ENCODE measurements at places on chromosomes 5 and 9.

- DNase-seq = no peak
These were observed 87.4 kb upstream of the PCA3 start for GRCh38 chr9:76676857-76677256.

DNA sequence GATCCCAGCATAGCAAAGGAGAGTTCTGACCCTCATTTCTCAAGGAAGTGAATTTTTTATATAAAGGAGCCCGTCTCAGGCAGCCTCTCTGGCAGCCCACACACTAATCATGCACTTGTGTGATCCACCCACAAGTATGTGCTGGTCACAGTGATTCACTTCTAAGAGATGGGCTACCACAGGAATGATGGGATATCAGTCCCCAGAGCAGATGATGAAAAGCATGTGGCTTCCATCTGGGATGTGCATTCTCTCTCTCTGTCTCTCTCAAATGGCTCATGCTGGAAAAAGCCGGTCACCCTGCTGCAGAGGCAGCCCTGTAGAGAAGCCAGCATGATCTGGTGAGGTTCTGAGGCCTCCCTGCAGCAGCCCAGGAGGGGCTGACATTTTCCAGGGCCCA lies 74.2 kb upstream of the ADCY2 start:
- no peak for DNase-seq

GRCh38 chr5:161105525-161105924 lies 253.5 kb upstream of the ATP10B start:
- peak; percentile 55 for DNase-seq

GRCh38 chr5:109690242-109690974 lies 681 bp downstream of the MAN2A1 start:
- DNase-seq = no peak

DNA sequence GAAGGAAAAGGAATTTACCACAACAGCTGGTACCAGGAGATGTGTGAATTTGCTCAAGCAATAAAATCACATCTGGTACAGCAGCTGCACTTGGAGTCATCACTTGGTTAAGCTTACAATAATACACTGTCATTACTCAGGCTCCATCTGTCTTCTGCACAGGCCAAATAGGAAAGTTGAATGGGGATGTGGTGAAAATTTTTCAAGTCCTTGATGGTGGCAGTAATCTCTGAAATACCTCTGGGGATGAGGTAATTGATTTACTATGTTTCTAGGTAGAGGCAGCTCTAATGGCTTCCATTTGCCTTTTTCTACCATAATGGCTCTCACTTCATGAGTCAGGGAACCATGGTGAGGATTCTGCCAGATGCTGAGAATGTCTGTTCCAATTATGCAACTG lies 206.8 kb upstream of the ATP10B start:
- DNase-seq = no peak

GRCh38 chr5:140800816-140801493 lies at the start of gene PCDHA3:
Gene PCDHA3 (plus strand): TSS chr5:140801057.
- peak; percentile 42 for DNase-seq

DNA sequence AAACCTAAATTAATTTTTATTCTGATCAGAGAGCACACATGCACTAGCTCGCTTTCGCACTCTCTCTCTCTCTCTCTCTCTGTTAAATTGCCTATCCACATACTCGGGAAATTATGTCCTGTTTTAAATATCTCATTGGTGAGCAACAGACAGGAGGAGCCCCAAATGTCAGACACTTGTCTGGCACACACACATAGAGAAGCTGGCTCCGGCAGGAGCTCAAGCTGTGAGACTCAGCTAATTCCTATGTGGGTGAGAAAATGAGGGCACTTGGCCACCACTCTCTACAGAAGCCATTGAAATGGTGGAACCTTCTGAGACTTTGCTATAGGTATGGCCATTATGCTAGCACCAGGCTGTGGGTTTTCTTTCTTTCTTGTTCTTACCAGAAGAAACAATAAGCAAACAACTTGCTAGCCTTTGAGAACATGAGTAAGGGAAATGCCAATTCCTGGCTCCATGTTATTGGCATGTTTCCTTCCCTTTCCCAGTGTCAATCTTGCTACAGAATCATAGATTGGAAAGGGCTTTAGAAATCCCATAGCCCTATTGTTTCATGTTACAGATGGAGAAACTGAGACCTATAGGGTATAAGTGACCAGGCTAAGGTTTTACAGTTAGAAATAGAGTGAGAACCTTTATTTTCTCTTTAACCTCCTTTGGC lies 9.0 kb downstream of the RFX3 start:
- no peak for DNase-seq
